LNCaP clone FGC (cell line): ENCODE measurements at places on chromosomes 5 and 9.

DNA sequence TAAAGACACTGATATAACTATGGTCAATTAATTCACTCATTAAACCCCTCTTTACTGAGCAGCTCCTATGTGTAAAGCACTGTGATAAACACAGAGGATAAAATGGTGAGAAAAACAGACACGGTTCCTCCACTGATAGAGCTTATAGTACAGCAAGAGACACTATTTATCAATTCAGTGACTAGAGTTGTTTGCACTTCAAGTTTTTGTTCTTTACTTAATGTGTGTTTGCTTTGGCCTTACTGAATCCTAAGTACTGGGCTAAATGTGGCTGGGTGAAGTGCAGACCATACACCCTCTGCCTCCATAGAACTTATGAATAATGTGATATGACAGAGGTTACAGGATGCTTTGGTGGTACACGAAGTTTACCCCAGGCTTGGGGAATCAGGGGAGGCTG, 80.1 kb upstream of the ITGA1 start:
- no peak for DNase-seq

GRCh38 chr5:102289251-102289899, 6.7 kb downstream of the SLCO4C1 start:
- no peak for DNase-seq

GRCh38 chr5:140341591-140341990, 4.8 kb downstream of the HBEGF start:
- no peak for DNase-seq

GRCh38 chr9:121852651-121853616, 201.5 kb downstream of the DAB2IP start:
- DNase-seq: no peak

GRCh38 chr5:133704411-133704810, 92.1 kb upstream of the FSTL4 start:
- no peak for DNase-seq

GRCh38 chr5:109416882-109417281, 7.1 kb upstream of the PJA2 start:
- DNase-seq: no peak

DNA sequence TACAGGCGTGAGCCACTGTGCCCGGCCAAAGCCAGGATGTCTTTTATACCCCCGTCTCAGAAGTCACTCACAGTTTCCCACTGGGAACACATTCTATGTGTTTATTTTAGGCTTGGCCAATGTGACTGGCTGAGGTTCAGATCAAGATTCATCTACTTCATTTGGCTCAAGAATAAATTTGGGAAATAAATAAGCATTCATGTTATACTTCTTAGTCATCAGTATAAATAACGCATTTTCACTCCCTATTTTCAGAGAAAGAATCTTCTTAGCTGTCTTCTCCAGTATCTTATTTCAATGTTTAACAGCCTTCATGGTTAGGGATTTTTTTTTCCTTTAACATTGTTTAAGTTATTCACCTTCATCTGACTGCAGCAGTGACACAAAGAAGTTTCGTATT, 11.8 kb downstream of the S100Z start:
- DNase-seq: peak; percentile 10

DNA sequence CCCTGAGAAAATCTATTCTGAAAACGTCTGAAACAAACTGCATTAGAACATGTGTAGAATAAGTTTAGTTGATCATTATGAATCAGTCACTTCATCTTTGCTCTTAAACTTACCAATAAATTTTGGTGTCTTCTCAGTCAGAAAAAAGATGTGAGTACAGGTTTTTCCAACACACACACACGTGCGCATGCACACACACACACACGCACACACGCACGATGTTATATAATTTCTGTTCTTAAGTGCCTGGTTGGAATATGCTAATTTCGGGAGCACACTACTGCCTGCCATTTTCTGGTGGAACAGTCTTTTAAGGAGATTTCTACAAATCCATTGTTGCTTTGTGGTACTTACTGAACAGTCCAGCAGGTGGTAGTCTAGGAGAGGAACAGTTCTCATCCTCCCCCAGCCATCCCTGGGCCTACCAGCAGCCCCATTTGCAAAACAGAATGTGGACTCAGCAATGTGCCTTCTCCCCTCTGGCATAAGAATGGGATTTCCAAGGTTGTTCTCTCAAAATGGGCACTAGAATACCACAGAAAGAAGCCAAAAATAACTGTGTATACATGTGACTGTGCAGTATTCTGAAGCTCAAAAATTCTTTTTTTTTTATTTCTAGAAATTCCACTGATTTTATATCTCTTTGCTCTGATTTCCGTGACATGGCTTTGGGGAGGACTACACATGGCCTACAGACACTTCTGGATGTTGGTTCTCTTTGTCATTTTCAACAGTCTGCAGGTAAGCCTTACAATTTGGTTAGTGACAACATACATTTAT, 281.3 kb downstream of the ARRDC3 start:
- DNase-seq: peak; percentile 53

GRCh38 chr5:158922816-158923215, 176.9 kb downstream of the EBF1 start:
- no peak for DNase-seq

DNA sequence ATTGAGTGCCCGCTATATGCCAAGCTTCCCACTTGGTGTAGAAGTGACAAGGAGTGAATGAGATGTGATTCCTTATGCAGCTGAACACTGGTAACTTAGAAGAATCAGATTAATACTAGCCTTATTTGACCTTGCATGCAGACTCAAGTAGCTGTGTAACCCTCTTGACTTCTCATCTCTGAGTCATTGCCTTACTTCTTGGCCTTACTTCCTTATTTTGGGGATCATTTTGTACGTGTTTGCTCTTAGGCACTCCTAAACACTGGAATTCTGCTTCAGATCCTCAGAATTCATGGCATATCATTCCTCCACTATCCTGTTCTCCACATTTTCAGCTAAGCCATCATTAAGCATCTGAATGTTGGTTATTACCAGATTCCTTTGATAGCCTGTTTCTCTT, 948.9 kb upstream of the ARRDC3 start:
- no peak for DNase-seq

DNA sequence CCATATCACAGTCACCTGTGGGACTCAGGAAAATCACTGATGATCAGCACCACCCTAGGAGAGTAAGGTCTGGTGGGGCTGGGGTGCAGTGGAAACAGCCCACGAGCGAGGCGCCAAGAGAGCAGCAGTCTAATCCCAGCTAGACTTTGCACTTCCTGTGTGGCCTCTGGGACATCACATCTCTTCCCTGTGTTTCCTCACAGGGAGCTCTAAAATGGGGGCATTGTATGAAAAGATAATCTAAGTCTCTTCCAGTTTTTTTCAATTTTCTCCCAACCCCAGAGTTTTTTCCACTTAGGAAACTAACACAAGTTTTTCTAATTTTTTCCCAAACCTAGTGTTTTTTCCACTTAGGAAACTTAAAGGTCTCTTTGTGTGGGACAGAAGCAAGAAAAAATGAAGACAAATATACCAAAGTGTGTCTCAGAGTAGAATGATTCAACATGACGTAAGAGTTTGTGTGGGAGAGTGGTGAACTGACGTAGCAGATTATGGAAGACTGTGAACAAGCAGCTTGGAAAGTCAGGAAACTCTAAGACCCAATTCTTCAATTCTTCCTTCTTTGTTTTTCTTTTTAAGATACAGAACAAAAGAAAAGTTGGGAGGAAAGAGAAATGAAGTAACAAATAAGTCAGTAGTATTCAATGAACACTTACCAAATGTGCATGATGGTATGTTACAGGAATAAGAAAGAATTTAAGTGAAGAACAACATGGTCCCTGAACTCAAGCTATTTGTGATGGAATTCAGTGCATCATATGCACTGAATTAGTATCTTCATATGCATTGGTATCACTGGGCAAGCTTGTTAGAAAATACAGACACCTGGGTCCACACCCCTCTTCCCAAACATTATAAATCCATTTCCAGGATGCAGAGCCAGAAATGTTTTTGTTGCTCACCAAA, 51.3 kb downstream of the LHFPL2 start:
- no peak for DNase-seq

DNA sequence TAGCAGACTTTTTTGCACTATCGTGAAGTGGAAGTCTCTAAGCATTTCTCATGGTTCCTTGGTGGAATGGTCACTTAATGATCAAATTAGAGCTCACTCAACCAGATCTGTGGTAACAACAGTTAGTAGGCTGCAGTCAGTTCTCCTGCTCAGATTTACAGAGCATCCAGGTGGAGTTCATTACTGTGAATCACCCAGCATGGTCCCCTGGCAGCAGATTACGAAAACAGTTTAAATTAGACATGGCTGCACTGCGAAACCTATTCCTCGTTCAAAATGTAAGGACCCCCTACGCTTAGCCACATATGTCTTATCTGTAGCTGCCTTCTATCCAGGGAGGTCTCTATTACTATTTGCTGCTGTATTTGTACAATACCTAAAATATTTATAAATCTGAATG, 823.6 kb upstream of the ARRDC3 start:
- DNase-seq: no peak

DNA sequence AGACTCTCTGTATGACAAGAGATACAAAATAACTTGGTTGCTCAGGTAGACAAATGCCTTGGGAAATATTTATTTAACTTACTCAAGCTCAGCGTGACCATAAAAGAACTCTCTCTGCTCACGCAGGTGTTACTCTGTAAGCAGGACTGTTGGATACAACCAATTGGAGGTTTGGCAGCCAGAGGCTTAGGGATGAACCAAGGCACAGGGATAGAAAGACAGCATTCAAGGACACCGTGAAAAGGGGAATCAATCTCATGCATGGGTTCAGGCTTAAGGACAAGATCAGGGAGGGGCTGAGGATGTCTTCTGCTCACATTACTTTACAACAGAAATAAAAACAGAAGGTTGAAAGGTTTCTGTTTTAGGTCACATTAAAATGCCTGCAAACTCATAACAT, 389.0 kb upstream of the BRINP1 start:
- DNase-seq: peak; percentile 42

DNA sequence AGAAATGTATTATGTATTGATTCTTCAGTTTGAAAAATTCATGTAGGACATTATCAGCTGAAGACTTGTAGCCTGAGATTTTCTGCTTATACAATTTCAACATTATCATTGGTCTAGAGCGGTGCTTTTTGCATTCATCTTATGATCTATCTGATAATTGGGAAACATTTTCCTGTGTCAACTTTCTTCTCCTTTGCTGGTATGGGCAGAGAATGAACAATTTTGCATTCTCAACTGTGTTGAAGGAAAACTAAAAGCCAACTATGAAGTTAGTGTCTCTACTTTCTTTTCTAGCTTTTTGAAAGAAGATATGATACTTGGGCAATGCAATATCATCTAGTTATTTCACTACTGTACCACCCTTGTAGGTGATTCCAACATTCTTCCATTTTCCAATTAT, 10.3 kb downstream of the ZFR start:
- no peak for DNase-seq

GRCh38 chr5:52947851-52948250, 41.3 kb upstream of the ITGA2 start:
- no peak for DNase-seq

DNA sequence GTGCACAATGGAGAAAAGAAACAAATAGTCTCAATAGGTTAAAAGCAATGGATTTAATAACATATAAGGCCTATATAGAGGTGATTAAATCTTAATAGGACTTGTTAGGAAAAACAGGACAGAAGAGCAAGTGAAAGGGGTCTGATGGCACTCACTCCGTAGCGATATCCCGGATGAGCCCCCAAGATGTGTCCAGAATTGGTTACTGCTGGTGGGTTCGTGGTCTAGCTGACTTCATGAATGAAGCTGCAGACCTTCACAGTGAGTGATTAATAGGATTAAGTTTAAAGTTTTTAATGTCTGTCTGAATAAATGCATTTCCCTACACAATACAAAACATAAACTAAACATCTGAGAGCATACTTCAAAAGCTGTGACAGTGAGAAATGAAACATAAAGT, 110.4 kb upstream of the FAM174A start:
- no peak for DNase-seq

GRCh38 chr9:36151316-36152210, 15.0 kb downstream of the GLIPR2 start:
- DNase-seq: no peak

DNA sequence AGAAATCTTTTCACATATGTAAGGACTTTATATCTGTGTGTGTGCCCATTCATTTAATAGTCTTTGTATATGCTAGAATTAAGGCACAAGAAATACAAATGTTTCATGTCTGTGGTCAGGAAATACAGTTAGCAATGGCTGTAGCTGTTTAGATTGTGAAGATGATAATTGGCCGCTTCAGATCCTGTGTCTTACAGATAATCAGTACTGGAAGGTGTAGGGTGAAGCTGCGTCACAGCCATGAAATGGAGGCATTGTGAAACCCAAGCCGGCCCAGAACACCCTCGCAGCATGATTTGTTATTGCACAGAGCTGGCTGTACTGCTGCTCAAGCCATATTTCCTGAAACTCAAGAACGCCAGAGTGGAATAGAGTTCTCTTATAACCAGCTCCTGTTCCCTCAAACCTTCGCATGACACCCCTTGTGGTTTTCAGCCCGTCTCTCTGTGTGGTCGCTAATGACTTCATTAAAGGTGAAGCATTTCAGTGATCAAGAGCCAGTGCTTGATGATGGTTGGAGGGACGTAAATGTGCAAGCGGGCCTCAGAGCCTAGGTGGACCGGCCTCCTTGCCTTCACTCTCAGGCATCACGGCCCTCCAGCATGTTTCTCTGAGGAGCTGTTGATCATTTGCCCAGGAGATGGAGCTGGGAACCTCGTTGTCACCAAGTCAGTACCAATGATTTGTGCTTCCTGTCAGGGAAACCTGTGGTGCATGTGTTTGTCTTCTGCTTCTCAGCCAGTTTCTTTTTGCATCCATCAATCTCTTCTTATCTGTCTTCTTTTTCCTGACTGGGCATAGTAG, 80.1 kb downstream of the F2RL2 start:
- no peak for DNase-seq

- no peak for DNase-seq
These were observed 508.8 kb downstream of the SEMA5A start for GRCh38 chr5:9037048-9037447.

DNA sequence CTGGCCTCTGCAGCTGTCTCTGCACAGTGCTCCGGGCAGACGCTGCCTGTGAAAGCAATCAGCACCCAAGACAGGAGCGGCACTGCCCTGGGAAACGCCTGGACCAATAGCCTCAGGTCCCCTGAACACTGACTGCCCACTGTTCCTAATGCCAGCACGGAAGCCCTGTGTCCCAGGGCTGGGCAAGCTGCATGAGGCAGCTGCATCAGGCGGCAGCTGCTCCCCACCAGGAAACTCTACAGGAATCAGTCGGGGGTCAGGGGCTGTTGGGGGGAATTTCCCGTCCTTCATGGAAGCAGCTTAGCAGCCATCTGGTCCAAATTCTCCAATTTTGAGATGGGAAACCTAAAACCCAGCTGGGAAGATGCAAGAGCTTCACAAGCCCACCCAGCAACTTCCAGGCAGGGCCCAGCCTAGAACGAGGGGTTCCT, 118.6 kb downstream of the VAV2 start:
- no peak for DNase-seq
